ENCODE measurements at places on chromosomes 4 and X.

DNA sequence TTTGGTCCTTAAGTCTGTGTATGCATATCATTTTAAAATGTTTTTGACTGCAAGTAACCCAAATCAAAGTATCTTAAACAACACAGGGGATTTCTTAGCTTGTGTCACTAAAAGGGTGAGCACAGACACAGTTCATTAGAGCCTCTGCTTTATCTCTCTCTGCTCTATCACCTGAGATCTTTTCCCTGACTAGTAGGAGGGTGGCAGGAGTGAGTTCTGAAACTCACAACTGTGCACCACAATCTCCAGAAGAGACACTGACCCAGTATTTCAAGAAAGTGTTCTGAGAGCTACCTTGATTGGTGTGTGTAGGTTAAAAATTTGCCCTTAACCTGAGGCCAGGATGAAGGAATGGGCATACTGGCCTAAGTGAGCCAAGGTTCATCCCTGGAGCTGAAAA lies 24.8 kb downstream of the CCSER1 start:
- DNase-seq, result no peak

GRCh38 chr4:118226311-118227010 lies 126.3 kb downstream of the PRSS12 start:
- no peak for DNase-seq

- no peak for DNase-seq
These were observed 40.9 kb downstream of the ADH5 start for GRCh38 chr4:99047710-99048109.

DNA sequence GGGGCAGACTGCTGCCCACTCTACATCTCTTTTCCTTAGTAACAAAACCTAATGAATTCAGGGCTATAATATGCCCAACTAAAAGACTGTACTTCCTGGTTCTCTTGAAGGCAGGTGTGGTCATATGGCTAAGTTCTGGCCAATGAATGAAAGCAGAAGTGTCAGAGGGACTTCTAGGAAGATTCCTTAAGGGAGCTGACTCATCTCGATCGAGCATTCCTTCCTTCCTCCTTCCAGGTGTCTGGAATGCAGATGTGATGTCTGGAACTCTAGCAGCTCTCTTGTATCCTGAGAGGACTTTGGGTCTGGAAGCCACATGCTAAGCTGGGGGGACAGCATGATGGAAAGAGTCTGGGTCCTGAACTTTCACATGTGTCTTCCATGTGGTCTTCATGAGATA lies 116.2 kb upstream of the STX18 start:
- no peak for DNase-seq

GRCh38 chrX:107673431-107673830 lies 45.1 kb downstream of the PRPS1 start:
- no peak for DNase-seq

- no peak for DNase-seq
These were observed 460.9 kb downstream of the GABRG1 start for GRCh38 chr4:45663003-45663402.

DNA sequence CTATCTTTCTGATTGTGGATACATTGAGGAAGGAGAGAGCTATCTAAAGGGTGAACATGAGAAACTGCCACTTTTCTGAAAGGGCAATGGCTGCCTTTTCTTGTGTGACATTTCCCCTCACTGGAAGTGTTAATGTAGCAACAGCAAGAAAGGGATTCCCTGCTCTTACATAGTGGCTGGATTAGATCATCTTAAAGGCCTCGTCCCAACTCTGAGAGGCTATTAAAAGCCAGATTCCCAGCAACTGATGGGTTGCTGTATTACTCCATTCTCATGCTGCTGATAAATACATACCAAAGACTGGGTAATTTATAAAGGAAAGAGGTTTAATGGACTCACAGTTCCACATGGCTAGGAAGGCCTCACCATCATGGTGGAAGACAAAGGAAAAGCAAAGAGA lies 33.7 kb upstream of the ADH7 start:
- DNase-seq, result no peak

DNA sequence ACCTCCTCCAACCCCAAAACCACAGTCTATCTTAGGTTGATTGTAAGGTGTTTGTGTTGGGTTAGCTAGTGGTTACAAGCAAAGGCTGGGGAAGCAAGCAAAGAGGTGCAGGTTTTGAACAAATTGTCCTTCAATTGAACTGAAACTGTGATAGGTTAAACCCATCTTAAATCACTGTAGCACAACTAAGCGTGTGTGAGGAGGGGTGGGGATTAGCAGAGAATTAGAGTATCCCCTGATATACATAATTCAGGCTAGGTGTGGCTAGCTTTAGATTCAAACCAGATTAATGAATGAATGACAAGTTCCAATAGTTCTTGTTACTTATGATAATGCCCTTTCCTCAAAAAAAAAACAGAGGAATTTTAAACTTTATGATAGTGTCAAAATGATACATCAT lies 191.0 kb upstream of the POF1B start:
- no peak for DNase-seq

DNA sequence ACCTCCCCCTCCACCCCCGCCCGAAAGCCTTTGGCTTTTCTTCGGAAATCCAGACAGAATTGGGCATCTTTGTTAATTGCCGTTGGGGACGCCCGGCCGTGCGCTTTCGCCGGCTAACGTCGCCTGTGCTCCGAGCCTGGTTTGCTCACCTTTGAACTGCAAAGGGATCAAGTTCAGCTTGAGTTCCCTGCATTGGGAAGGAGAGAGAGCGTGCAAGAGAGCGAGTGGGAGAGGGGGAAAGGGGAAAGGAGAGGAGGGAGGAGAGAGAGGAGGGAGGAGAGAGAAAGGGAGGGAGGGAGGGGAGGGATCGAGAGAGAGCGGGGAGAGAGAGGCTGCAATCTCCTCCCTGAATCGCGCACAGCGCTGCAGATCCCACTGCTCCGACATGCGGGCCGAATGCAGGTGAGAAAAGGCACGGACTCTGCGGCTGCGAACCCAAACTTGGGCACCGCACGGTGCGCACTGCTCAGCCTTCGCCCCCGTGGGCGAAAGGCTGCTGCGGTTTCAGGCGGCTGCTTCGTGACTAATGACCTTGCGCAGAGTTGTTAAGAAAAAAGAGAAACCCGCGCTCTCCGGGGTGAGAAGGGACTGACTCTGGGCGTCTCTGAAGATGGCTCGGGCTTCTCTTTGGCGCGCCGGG lies at the start of gene PCDH7:
Gene PCDH7, plus strand, starts transcription at position 349 of the 640 bp plus-strand sequence. CDS start 1,054 bp downstream, outside the sequence.
- DNase-seq, result no peak

DNA sequence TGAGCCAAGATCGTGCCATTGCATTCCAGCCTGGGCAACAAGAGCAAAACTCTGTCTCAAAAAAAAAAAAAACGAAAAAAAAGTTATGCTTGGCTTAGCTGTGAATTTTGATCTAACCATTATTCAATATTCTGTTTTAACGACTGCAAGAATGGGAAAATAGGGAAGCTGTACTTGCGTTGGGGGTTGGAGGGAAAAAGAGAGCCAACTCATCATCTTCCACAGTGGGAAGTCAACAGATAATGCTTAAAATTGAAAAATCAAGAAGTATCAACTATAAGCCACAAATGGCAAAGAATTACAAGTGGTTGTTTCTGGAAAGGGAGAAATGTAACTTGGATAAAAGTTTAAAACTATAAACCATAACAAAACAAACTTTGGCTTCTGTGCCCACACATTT lies 2.9 kb downstream of the TEC start:
- DNase-seq, result no peak

- DNase-seq, result no peak
These were observed 31.6 kb downstream of the SLC10A7 start for GRCh38 chr4:146490106-146490505.

- DNase-seq, result no peak
These were observed 66.5 kb downstream of the SLIT2 start for GRCh38 chr4:20318001-20318908.

- no peak for DNase-seq
These were observed 611.6 kb upstream of the ADGRL3 start for GRCh38 chr4:60588556-60588955.

DNA sequence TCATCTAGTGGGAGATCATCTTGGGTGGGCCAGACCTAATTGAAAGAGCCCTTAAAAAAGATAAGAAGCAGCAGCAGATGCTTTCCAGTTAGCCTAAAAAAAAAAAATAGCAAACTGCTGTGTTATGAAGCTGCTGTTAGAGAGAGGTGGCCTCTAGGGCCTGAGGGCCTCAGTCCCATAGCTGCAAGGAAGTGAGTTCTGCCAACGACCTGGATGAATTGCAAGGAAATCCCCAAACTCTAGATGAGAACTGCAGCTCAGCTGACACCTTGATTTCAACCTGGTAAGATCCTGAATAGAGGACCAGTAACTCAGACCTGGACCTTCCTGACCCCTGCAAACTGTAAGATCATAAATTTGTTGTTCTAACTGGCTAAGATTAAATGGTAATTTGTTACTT lies 275.2 kb downstream of the TENM3 start:
- no peak for DNase-seq

GRCh38 chrX:133527415-133527814 lies 112.1 kb upstream of the GPC4 start:
- DNase-seq, result no peak

GRCh38 chr4:113173126-113173792 lies 123.8 kb downstream of the ANK2 start:
- no peak for DNase-seq

DNA sequence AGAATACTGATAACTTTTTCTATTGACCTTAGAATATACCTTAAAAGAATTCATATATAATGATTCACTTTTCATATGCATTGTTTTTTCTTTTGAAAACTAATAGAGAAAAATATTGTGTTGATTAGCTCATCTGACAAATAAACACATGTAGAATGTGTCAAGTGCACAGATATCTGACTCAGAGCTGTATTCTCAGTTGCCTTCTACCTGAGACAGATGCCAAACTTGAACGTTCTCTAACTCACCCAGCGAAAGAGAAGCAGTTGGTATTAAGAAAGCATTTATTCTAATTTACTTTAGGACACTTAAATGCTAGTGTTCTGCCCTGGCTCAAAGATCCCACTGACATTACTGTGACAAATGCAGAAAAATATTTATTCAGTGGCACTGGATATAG lies 28.1 kb downstream of the USP53 start:
- no peak for DNase-seq

Measured in activated T-helper 1 cell treated with anti-CD3 and anti-CD28 coated beads, Interleukin-2, amount 50 U/mL, for 16 hours (primary cell).